DND-41 (cell line): ENCODE measurements at places on chromosomes 4 and X.

DNA sequence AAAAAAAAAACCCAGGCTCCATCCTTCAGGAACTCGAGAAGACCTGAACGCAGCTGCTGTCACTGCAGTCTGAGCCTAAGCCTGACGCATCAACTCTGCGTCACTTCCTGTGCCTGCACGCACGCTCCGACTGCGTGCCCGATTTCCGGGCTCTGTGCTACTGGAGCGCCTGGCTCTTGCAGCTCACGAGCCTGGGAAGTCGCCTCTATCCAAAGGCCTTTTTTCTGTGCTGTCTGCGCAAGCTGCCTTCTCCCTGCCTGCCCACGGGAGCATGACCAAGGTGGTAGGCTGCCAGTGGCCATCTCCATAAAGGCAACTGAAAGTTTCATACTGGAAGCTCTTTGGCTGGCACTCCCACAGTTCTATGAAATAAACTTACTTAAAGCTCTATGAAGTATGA lies 9.9 kb upstream of the GASK1B start:
- no peak for DNase-seq

DNA sequence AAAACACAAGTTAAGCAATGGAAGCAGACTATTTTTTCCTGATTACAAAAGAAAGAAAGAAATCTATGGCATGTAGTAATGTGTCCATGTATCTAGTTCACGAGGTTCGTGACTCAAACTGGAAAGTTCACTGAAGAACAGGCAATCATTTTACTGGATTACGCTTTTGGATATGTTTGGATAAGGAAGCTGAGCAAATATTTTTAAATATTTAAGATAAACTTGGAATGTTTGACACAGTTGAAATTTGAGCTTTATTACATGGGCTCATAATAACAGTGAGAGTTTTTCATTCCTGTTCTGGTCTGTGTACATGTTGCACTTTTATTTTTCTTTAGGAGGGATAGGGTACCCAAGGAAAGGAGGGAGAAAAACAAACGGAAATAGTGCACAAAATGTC lies 244.2 kb upstream of the GK2 start:
- DNase-seq: no peak

- no peak for DNase-seq
Observed at GRCh38 chr4:85243857-85244256, 231.1 kb upstream of the ARHGAP24 start.

DNA sequence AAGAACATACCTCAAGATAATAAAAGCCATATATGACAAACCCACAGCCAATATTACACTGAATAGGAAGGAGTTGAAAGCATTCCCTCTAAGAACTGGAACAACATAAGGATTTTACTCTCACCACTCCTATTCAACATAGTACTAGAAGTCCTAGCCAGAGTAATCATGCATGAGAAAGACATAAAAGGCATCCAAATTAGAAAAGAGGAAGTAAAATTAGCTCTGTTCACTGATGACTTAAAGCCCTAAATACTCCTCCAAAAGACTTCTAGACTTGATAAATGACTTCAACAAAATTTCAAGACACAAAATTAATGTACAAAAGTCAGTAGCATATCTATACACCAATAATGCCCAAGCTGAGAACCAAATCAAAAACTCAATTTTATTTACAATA lies 235.7 kb downstream of the NKX6-1 start:
- no peak for DNase-seq

GRCh38 chr4:79759793-79760192 lies 313.2 kb downstream of the ANTXR2 start:
- DNase-seq: no peak

DNA sequence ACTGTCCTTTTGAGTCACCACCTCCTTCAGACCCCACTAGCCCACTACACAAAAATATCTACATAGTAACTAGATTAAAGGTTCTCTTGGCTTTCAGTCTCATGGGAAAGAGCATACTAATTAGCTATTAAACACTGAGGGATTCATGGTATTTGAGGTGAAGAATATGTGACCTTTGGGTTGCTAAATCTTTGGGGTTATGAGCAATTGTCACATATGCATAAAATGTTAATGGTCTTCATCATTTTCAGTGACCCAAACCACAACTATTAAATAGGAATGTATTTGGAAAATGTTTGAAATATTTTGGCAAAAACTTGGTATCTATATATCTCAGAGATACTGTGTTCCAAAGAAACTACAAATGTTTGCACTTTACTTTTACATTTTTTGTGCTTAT lies 365.1 kb downstream of the MAGEB5 start:
- no peak for DNase-seq

DNA sequence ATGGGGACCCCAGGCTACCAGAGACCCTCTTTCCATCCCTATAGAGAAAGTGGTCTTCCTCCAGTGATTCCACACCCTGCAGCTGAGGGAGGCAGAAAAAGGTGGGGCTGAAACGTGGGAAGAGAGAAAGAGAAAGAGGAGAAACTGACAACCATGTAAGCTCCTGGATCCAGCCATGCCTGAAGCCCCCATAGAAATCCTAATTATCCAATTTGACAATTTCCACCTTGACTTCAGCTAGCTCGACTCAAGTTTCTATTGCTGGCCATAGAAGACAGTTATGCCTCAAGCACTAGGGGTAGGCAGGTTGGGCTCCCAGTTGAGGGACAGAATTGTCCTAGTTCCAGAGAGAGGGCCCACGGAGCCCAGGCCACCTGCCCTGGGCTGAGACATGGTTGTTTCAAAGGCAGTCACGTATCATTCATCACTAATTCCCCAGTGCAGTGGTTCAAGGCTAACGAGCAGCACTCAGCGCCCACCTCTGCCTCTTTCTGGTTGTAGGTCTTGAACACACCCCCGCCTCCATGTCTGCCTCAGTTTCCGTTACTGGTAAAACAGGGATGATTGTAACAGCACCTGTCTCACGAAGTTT lies 39.8 kb upstream of the ASMTL start:
- no peak for DNase-seq

DNA sequence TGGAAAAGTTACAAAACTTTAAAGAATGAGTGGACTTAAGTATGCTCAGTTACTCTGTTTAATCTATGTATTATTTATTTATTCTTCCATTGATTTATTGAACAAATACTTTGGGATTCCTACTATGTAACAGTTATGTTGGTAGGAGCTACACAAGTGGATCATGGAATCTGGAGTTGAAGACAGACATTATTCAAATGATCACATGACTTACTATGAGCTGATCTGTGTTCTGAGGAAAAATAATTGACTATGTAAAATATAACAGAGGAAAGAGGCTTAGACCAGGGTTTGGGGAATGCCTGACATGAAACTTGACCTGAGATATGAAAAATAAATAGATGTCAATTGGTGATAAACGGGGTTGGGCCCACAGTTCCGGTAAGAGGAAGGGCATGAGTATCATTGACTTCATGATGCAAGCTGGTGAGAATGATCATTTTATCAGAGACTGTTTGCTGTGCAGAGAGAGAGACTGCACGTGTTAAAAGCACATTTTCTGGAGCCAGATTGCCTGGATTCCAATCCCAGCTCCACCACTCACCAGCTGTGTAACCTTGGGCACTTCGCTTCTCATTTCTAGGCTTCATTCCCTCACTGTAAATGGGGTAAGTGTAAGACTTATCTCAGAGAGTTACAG lies 179.0 kb downstream of the SPCS3 start:
- no peak for DNase-seq

- no peak for DNase-seq
Observed at GRCh38 chr4:165520086-165520485, 141.3 kb downstream of the CPE start.

- DNase-seq: no peak
Observed at GRCh38 chr4:80705311-80705710, 325.2 kb upstream of the BMP3 start.

DNA sequence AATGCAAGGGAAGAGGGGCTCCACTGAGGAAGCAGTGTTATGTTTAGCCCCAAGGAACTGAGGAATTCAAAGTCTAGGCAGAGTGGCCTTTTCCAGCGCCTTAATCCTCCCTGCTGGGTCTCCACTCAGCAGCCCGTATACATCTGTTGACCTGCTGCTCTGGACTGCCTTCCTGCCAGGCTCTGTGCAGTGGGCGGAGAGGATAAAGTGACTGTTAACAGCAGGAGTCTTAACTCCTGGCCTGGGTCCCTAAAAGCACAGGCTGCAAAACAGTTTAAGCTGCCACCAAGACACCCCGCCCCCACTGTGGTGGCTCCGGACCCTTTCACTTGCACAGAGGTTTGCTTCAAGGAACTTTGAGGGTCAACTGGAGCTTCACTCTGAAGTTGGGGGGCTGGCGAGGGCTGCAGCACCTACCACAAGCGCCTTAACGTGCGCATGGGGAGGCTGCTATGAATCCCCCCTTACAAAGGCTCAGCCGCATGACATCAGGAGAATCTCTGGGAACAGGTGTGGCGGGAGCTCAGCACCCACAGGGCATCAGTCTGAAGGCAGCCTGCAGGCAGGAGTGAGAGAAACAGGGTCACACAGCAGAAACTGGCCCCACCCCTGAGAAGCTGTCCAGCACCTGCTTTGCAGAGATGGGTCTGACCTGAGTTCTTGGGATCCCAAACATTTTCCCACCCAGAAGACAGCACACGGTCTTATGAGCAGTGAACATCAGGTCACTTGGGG lies 358.2 kb upstream of the GATB start:
- DNase-seq: no peak

- no peak for DNase-seq
Observed at GRCh38 chr4:108210989-108211835, 42.5 kb upstream of the LEF1 start.

DNA sequence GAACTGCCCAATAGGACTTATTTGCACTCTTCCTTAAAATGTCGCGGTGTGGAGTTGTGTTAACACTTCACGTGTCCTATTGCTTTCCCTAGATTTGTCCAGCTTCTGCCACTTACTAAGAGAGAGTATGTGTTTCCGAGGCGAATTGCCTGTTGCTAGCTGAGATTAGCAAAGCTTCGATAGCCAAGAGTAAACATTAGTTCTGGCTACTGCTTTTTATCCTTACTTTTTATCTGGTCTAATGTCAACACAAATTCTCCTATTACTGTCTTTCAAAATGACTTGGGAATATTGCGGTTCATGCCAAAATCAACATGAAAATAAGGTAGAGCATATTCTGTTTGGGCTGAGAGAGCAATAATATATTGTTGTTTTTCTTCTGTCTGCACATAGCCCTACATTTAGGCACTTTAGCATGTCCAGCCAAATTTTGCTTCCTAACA lies 90.4 kb upstream of the VEGFC start:
- no peak for DNase-seq
